IMR-90 (cell line): ENCODE measurements at places on chromosomes 1 and 21.

DNA sequence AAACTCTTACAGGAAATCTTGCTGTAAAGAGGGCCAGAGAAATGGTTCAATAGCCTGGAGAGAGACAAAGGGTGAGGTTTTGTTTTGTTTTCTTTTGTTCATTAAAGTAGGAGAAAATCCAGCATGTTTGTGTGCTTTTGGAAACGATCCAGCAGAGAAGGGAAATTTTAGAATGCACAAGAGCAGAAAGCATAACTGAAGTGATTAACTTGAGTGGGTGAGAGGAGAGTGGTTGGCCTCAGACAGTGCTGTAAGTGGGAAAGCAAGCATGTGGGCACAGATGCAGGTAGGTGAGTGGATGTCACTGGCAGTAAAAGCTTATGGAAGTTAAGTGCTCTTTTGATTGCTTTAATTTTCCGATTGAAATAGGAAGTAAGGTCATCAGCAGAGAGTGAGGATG lies 50.2 kb downstream of the EEIG2 start:
- no peak for DNase-seq

DNA sequence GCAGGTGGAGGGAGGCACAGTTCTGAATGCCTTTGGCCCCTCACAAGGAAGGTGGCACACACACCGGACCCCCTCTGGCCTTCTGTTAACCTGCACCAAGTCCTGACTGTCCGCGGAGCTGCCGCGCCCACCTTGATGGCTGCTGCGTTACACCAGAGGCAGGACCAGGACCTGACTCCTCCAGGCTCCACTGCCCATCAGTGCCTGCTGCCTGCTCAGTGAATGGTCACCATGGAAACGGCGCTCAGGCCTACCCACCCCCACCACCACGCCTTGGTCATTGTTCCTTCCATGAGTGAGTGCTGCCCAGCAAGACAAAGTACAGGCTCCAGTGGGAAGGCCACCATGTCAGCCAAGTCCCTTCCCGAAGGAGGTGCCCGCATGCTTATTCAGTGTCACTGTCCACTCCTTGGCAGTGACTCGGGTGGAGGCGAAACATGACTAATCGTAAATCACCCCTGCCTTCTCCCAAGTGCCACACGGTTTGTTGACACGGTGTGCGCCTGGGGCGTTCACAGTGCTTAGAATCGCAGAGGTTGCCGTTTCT lies 57.3 kb downstream of the SLC37A1 start:
- DNase-seq: no peak

DNA sequence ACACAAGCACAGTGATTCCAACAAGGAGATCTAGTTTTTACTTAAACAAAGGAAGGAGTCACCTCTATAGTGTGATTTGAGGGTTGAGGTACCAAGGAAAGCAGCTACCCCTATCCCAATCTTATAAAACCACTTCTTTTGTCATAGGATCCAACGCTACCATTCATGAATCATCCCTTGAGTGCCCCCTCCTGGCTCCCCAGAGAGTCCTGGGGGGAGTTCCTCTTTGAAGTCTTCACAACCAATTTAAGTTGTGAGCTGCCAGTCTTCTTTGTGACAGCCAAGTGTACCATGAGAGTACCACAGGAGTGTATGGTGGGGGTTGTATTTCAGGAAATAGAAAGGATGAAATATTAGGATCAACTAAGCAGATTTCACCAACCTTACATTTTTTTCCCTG lies 39.1 kb upstream of the NHLH2 start:
- no peak for DNase-seq

DNA sequence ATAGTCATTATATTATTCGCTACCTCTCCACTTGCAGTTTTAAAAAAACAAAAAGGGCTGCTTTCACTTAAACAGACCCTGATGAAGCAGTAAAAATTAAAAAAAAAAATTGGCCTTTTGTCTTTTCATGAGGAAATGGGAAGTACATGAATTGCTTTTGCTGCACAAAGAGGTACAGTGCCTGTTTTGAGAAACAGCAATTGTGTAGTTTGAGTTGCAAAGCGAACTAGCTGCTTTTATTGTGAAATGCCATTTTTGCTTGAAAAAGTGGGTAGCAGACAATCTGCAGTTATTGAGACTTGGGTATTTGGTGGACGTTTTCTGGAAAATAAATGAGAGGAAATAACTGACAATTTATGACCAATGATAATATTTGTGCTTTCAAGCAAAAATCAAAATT lies 7.0 kb downstream of the DIP2A start:
- no peak for DNase-seq

- DNase-seq: no peak
Measured at GRCh38 chr1:246398126-246398813, 108.8 kb downstream of the SMYD3 start.

DNA sequence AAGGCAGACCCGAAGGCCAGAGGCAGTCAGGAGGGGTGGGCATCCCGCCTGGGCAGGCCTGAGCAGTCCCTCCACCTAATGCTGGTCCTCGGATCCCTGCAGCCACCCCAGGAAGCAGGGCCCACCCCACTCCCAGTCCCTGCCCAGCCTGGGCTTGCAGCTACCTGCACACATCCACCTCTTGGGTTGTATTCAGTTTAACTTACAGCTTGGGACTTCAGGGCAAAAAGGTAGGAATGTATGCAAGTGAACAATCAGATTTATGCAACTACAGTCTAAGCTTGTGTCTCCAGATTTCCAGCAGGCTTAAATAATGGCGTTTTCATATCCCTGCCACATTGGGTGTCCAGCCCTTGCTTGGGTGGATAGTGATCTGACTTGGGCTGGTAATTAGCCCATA lies 17.4 kb downstream of the LDLRAP1 start:
- no peak for DNase-seq

DNA sequence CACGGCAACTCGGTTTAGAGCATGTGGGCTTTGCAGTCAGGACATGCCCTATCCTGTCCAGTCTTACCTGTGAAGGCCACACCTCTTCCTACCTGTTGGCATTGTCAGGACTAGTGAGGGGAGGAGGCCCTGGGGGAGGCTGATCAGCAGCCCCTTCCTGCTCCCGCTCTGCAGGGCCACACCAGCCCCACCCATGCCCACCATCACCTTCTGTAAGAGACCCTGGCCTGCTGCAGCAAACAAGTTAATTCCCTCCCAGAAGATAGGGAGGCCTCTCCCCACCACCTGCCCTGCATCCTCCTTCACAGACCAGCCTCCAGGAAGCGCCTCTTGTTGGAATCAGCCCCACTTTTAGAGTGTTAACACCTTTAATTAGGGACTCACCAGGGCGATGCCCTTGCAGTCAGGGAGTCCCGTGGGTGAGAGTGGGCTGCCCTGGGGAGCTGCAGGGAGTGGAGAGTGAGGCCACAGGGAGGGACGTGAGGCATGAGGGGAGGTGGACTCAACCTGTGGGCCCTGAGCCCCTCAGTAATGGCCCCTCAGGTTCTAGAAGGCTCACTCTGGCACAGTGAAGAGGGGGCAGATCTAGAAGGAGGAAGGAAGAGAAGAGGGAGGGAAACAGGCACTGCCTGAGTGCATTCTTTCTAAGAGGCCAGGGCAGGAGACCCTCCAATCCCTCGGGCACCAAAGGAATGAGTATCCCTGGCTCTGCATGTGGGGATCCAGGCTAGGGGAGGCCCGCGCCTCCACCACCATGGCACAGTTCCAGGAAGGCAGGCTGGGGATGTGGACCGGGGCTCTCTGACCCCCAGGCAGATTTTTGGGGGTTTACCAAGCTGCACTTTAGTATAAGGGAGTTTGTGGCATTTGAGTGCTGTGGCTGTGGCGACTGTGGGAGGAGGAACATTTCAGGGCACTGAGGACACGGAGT lies 8.2 kb downstream of the UMODL1 start:
- DNase-seq: no peak

- DNase-seq: no peak
Measured at GRCh38 chr1:211604548-211604947, 25.6 kb upstream of the SLC30A1 start.

DNA sequence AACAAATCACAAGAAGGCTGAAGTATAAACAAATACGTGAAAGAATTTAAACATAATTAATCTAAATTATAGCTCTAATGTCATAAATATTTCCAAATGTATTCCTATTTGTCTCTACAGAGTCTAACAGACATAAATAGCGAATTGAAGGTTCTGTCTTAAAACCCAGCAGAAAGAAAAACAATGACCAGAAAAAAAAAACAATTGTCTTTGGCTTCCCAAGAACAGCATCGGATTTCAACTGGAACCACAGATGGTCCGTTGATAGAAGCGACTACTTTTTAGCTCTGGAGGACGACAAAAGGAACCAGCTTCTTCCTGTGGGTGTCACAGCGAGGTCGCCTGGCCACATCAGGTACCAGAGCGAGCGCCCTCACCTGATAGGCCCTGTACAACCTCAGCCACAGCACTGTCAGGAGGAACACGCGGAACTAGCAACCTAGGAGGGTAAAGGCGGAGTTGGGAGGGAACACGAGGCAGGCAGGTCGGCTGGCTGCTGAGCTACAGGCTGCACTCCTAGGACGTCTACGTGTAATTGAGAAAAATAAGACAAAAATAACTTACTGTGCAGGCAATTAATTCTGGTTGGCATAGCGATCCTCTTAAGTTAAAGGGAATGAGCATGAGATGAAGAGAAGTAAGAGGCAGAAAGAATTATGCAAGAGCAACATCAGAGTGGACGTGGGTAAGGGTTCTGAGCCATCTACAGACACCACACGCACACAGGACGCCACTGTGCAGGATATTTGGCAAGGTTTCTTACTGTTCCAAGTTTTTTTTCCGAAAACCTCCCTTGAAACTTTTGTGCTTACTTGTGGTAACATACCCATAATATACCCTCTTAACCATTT lies 16.7 kb upstream of the PRDM15 start:
- peak; percentile 18 for DNase-seq

DNA sequence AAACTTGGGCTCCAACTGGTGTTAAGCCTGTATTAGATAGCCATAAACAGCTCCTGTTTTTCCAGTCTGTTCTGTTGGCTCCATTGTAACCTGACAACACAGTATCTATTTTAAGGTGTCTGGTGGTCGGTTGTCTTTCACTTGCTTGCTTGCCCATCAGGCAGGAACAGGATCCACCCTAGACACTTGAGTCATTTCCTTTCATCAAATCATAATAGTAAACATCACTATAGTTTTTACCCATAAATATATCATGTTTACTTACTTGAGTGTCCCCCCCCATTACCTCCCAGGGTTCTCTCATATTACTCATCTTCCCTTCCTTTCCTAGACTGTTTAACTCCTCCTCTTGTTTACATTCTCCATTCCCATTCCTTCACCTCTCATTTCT lies 2.9 kb downstream of the DDI2 start:
- DNase-seq: peak; percentile 75

DNA sequence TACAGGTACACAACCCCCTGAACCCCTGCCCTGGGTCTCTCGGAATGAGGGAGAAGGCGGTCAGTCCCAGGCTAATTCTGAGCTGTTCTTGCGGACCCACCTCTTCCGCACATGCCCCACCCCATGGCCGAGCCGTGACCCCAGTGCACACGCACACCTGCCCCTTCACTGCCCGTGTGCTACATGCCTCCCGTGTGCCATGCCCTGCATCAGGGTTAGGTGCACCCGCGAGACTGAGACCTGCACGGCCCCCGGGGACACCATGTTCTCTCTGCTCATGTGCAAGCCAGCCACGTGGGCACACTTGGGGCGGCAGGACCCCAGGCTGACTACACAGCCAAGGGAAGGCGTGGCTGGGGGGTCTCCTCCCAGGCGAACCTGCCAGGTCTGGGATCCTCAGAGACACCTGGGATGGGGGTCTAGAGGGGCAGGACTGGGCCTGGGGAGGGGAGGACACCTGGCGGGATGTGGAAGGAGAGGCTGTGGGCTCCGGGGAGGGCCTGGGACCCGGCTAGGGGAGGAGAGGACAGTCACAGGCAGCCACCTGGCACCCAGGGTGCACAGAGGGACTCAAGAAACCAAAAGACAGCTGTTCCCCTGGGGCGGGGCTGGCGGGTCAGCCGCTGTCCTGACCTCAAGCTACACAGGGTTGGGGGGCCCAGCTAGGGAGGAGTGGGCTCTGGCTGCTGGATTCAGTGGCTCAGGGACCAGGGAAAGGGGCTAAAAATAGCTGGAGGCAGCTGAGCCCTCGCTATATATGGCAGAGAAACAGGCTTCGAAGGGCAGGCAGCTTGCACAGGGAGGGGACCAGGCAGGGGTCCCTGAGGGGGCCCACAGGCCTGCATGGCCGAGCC lies 133.4 kb downstream of the CASZ1 start:
- DNase-seq: no peak

DNA sequence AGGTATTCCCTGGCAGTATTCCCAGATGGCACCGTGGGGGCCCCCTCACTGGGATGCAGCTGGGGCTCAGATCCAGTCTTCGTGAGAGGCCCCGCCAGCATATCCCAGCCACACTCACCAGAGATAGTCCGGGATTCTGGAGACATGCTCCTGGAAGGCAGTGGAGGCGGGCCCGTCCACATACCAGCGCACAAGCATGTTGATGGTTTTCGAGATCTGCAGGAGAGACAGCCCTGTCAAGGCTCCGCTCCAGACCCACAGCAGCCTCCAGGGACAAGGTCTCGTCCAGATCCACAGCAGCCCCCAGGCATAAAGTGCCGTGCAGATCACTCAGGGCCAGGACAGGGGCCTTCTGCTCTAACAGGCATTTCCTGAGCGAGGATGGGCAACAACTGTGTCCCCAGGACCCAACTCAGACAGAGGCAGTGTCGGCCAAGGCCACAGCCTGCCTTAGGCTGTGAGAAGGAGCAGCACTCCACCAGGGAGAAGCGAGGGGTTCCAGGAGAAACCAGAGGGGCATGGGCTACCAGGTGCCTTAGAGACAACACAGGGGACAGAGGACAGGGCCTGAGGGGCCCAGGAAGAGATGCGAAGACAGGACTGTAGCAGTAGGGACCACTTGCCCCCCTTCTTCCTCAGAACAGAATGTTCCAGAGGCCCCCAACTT lies 14.8 kb downstream of the LSS start:
- no peak for DNase-seq

DNA sequence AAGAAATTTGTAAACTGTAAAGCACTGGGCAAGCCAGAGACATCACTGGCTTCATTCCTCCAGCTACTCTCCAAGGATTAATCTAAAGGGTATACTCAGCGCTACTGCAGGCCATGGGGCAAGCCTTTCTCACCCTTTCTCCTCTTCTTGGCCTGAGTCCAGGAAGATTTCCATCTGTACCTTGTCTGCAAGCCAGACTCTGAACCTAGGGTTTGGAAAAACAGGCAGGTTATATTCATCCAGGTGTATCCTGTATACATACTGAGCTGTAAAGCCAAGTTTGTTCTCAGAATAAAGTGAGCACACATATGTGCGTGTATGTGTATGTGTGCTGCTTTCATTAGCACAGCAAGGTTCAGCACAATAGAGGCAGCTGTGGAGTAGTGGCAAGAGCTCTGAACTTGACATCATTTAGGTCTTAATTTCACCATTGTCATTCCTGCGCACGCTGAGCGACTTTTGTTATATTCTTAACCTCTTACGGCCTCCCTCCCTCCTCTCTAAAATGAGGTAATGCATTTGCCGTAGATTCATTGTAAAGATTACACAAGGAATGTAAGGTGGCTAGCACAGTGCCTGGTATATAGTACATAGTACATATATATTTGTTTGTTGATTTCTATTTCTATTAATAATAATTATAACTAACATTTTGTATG lies 128.1 kb upstream of the JUN start:
- no peak for DNase-seq

DNA sequence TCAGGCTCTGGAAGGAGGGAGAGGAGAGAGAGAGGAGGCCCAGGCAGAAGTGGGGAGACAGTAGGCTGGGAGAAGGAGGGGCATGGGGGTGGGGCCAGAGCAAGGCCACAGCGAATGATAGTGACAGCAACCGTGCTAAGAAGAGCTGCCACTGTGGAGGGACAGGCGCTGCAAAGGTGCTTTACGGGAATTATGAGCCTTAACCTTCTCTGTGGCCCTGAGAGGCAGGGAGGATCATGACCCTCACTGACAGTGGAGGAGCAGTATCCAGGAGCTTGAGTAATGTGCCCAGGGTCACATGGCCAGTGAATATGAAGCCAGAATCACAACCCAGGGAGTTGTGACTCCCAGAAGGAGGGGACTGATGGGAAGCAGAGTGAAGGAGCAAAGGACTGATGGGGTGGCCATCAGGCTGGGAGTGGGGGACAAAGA lies 53.4 kb upstream of the RPL11 start:
- DNase-seq: no peak
